ENCODE measurements at places on chromosomes 11 and 22. TPM values are rescaled to one million over a fixed set of nuclear protein-coding genes. Genes with fewer than 3 reads are reported as not detected.

NPAS4 gene
- not detected for total RNA-seq

CYP2D6 gene
- 0.85 TPM for total RNA-seq

SLC22A12 gene
- total RNA-seq, result not detected

CDC45 gene
- 1.1 TPM for total RNA-seq

FAT3 gene
- 1.9 TPM for total RNA-seq

H19 gene
- total RNA-seq, result 14.2 TPM

INSC gene
- 0.72 TPM for total RNA-seq

OR6A2 gene
- under 0.01 TPM for total RNA-seq

SCYL1 gene
- 75.9 TPM for total RNA-seq

TECTA gene
- not detected for total RNA-seq

SNRPD3 gene
- total RNA-seq, result 153 TPM

UNC93B1 gene
- total RNA-seq, result 51.4 TPM

MTMR2 gene
- 20.5 TPM for total RNA-seq

SMDT1 gene
- total RNA-seq, result 4.7 TPM

INCENP gene
- total RNA-seq, result 6.0 TPM

SLC15A3 gene
- total RNA-seq, result 0.85 TPM

NAV2 gene
- total RNA-seq, result 5.5 TPM

RAPSN gene
- not detected for total RNA-seq

KDELR3 gene
- total RNA-seq, result 3.2 TPM

CACNA1I gene
- not detected for total RNA-seq

MUC6 gene
- total RNA-seq, result not detected

CABP4 gene
- not detected for total RNA-seq

NTM gene
- total RNA-seq, result 8.9 TPM

SHANK2 gene
- 9.6 TPM for total RNA-seq

C11orf42 gene
- total RNA-seq, result not detected

PHETA2 gene
- 6.7 TPM for total RNA-seq

CCDC73 gene
- total RNA-seq, result not detected

LRRC32 gene
- total RNA-seq, result 0.72 TPM

KRTAP5-2 gene
- total RNA-seq, result not detected

BRSK2 gene
- not detected for total RNA-seq

ABTB2 gene
- 0.43 TPM for total RNA-seq
